ENCODE measurements at places on chromosomes 1 and 21.
A peak's percentile ranks its signal among the peaks of the same experiment; 100 is the strongest.

DNA sequence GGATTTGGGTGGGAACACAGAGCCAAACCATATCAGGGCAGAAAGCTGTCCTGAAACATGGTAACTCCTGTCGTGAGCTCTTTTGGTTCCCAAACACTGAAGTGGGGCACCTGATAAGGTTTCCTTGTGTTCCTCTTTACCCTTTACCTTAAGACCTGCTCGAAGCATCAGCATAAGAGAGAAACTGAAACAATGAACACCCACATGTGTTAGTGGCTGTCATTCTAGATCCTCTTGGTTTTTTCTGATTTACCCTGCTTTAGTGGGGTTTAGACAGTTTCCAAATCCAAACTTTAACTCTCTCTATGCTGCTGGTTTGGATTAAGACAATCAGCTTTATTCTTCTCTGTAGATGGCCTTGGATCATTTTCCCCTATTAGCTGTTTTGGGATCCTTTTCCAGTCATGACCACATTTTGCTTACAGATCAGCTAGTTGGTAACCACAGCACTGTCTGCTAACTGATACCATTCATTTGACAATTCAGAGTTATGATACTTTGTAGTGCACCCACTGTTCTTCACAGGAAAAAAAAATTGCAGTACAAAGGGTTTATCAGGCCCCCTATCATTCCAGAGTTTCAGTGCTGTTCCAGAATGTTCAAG, 975 bp upstream of the MNDA start:
- peak; percentile 51 for ATAC-seq

DNA sequence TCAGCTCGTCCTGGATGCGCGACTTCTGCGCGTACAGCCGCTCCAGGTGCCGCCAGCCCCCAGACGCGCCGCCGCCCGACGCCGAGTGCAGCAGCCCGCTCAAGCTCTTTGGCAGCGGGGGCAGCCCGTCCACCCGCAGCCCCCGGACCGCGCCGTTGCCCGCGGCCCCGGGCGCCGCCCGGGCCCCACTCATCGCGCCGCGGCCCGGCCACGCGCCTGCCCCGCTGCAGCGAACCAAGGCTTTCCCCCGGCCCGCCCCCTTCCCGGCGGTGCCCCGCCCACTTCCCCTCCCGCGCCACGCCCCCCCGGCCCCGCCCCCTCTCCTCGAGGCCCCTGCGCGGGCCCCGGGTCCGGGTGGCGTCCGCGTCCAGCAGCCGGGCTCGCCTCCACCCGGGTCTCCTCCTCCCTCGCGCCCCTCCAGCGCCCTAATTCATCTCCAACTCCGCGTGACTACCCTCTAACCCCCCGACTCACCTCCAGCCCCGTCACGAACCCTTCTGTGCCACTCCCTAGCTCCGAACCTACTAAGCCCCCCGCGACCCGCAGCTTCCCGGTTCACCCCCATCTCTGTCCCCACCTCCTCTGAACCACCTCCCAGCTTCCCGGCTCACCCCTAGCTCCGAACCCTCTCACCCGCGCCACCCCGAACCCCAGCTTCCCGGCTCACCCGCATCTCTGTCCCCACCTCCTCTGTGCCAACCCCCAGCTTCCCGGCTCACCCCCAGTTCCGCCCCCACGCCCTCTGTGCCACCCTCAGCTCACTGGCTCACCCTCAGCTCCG, at the start of gene FAM89A:
Gene FAM89A, minus strand, starts transcription at position 236 of the 781 bp plus-strand sequence. Its CDS starts 43 bp downstream, at position 193.
- peak; percentile 66 for ATAC-seq

DNA sequence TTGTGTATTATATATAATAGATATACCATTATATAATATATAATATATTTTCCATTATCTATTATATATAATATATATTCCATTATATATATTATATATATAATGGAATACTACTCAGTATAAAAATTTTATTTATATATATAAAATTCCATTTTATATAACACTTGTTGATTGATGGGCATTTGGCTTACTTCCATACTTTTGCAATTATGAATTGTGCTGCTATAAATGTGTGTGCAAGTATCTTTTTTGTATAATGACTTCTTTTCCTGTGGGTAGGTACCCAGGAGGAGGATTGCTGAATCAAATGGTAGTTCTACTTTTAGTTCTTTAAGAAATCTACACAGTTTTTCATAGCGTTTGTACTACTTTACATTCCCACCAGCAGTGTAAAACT, 1211.1 kb downstream of the NCAM2 start:
- no peak for ATAC-seq

DNA sequence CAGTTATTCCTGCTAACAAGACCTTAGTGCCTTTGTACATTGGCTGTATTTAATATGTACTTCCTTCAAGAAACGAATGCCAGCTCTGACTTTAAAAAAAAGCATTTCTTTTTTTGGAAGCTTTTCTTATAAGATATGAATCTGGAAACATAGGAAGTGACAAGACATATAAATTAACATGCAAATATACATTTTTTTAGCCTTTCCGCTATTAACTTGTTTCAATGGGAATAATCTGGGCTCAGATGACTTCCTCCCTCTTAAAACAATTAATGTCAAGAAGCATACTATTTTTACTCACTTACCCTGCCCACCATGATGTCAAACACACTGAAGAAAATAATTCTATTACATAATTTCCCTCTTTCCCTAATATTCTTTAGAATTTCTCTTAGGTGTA, 1.4 kb downstream of the DENND1B start:
- no peak for ATAC-seq

DNA sequence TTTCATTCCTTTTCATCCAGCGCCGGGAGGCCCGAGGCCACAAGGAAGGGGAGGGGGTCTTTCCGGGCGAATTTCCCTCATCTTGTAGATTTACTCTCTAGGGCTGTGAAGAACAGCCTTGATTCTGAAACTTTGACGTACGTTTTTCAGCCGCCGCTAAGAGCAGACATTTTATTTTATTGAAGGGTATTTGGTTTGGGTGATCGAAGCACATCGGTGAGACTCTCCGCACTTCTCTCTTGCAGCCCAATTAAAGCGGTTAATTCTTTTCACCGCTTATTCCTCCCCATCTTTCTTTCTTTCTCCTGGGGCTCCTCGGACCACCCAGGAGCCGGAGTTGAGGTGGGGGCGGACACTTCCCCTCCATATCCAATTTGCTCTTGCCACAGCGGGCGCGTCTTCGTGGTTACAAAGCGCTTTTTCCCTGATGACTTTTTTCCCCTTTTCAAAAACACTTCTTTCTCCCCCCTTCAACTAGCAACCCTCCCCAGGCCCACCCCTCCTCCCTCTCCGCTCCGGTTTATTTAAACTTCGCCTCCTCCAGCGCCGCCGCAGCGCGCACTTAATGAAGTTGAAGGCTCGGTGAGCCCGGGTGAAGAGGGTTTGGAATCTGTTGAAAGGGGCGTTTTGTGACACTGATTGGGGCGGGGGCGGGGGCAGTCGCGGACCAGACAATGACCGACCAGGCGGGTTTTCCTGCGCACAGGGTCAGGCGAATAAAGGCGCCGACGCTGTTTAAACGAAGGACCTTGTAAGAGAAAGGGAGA, 5.9 kb downstream of the FOXD2 start:
- no peak for ATAC-seq
